ENCODE measurements at places on chromosomes 4 and X. TPM values are rescaled to one million over a fixed set of nuclear protein-coding genes. Genes with fewer than 3 reads are reported as not detected.

The ABCG2 gene
- 7.0 TPM for total RNA-seq

The GLOD5 gene
- not detected for total RNA-seq

The CT45A3 gene
- total RNA-seq = not detected

GRCh38 chr4:145338568-145338967 lies 143.1 kb upstream of the SMAD1 start:
- DNase-seq = no peak

DNA sequence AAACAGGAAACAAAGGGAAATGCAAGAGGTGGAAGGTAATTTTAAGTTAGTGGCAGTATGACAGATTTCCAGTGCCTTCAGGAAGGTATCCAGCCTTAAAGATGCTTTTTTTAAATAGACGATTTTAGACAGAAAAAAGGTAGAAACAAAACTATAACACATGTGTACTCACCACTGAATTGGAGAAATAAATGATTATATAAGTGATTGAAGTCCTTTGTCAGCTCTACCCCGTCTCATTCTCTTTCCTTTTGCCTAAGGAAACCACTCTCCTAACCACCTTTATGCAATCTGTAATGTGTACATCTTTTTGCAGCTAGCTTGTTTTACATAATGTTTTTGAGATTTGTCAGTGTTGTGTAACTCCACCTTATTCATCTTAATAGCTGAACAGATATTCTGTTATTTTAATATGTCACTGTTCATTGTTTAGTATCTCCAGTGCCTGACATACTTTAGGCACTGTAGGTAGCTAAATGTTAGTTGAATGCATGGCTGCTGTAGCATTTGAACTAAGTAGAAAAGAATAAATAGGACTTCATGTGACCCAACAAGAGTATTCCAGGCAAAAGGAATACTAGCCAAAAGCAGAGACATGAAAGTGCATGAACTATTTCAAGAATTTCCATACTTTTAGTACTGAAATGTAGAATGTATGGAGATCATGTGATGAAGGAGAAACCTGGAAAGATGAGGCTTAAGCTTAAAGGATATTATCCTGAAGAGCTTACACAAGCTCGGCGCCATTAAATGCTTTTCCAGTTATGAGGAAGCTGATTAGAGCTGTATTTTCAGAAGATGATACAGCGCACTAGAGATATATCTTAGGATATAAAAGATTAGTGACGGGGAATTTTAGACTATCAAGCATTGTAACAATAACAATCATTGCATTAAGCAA lies 865 bp downstream of the FAM200B start:
- peak; percentile 41 for DNase-seq

The HTN3 gene
- total RNA-seq = not detected

The CYLC1 gene
- total RNA-seq = not detected

GRCh38 chrX:47643926-47644325 lies 6.4 kb downstream of the ELK1 start:
- peak; percentile 1 for DNase-seq

The INPP4B gene
- total RNA-seq = 28.6 TPM

DNA sequence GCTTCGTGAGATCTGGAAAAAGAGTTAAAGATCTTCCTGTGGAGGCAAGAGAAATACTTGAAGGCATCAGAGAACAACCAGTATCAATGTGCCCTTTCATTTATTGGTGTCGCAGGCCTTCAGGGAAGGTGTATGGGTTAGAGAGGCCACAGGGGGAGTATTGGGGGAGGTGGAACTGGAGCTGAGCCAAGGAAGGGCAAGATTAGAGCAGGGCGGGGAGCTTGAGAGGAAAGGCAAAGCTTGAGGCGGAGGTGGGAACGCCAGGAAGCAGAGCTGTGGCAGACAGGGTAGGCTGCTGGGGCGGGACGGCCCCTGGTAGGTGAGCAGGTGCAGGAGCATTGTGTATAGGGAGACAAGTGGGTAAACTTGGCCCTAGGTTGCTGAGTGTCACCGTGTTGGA lies 329.9 kb downstream of the ARHGAP10 start:
- no peak for DNase-seq

DNA sequence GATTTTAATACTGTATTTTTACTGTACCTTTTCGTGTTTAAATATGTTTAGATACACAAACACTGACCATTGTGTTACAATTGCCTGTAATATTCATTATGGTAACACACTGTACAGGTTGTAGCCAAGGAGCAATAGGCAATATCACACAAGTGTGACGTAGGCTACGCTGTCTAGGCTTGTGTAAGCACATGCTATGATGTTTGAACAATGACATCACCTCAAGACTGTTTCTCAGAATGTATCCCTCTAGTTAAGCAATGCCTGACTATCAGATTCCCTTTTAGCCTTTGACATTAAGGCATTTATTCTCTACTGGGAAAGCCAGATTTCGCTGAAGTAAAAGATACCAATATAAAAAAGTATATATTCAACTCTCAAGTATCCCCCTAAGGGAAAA lies 66.2 kb downstream of the VCX3A start:
- DNase-seq = no peak

The JCHAIN gene
- 2.2 TPM for total RNA-seq

- DNase-seq = peak; percentile 1
Measured at GRCh38 chrX:69280933-69281332, 115.7 kb upstream of the PJA1 start.

- DNase-seq = no peak
Measured at GRCh38 chr4:157225096-157225495, 4.6 kb downstream of the GRIA2 start.

DNA sequence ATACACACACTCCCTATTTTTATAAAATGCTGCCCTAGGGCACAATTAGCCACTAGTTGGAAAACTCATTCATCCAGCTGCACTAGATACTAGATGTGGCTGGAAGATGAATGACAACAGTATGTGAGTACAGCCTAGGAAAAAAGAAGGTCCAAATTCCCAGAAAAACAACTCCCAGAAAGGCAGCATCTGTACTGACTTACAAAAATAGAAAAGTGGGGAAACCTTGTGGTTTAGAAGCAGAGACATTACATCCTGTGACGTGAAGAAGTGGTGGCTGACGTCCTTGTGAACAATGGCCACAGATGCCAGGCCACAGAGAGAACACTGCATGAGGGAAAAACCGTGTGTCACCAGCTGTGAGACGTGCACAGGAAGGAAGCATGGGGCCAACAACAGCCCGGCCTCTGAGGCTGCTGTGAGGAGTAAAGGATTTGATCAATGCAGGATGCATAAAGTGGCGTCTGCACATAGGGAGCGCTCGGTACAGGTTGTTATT lies 81.2 kb downstream of the SPRY1 start:
- DNase-seq = peak; percentile 77

GRCh38 chr4:16187455-16187854 lies 38.8 kb downstream of the TAPT1 start:
- DNase-seq = no peak

The ITGB1BP2 gene
- 10.9 TPM for total RNA-seq

DNA sequence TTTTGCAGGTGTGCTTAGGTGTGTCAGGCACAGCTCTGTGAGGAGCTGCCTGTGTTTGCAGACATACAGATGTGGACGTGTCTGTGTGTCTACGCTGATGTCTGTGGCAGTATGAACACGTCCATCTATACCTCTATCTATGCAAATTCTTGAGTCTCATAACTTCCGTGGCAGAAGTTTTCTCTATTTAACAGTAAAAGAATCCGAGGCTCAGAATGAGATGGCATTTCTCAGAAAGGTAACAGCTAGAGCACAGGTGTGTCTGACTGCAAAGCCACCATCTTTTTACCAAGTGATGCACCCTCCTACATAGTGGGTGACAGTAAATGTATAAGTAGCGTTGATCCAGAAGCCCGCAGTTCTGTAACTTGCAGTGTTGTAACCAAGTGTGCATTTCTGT lies 39.9 kb upstream of the CYP4V2 start:
- no peak for DNase-seq

- DNase-seq = no peak
Measured at GRCh38 chrX:71164071-71164470, 19.4 kb downstream of the NLGN3 start.

GRCh38 chr4:167177925-167178324 lies 56.4 kb downstream of the SPOCK3 start:
- no peak for DNase-seq

The ZFP92 gene
- total RNA-seq = 0.59 TPM

GRCh38 chr4:114922592-114922933 lies 190.9 kb downstream of the NDST4 start:
- DNase-seq = no peak

GRCh38 chrX:20059467-20060128 lies 57.1 kb downstream of the MAP7D2 start:
- DNase-seq = no peak

The NAA11 gene
- total RNA-seq = not detected

- no peak for DNase-seq
Measured at GRCh38 chr4:139314047-139314800, 11.9 kb upstream of the NDUFC1 start.

The PKD2 gene
- total RNA-seq = 33.4 TPM

DNA sequence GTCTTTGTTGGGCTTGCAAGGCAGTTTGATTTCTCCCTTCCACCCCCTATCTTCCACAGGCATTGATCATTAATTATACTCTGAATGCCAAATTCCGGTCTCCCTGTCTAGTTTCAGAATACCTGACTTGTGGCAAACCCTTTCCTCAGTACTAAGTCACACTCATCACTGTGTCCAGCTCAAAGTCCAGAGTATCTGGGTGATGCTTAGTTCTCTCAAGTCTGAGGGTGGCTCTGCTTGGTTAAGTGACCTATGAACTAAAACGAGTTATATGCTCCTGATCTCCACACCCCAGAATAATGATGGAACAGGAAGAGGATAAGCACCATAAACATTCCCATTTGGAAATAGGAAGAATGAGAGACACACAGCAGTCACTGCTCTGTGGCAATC lies 6.5 kb downstream of the SMIM9 start:
- no peak for DNase-seq

GRCh38 chr4:7733801-7734650 lies 205.6 kb downstream of the AFAP1 start:
- no peak for DNase-seq

DNA sequence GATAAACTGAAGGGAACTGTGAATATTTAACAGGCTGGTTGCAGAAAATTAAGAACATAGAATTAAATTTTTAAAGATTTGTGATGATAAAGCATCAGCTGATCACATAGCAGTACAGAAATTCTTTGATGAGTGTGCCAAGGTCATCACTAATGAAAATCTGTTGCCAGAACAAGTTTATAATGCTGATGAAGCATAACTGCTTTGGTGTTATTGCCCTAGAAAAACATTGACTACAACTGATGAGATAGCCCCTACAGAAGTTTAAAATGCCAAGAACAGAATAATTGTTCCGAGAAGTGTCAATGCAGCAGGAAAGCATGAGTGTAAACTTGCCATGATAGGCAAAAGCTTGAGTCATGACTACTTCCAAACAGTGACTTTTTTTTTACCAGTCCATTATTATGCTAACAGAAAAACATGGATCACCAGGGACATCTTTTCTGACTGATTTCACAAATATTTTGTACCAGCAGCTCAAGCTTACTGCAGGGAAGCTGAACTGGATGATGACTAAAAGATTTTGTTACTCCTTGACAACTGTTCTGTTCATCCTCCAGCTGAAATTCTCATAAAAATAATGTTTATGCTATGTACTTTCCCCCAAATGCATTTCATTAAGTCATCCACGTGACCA lies 1136.6 kb downstream of the FAT4 start:
- DNase-seq = no peak

DNA sequence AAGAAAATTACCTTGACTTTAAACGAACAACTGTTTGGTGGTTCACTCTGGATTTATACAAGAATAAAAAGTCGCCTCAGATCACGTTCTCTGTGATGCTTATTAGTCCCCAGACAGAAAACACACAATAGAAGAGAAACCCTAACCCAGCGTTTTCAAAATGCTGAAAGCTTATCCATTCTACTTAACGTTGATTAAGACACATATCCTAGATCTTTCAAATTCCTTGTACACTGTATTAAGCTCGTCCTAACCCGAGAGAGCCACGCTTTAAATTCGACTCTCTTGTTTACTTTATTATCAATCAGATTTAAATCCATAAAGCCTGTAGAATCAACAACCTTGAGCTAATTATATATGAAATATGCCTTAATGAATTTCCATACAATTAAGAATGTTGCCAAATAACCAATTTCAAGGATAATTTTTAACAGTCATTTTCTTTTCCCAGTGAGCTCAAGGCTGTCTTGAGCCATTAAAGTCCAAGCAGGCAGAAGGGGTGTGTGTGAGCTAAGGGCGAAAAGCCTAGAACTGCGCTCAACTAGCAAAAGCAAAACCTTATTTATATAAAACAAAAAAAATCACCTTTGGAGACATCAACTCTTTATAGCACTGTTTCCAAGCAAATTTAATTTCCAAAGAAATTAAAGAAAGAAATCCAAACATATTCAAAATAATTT lies 981 bp upstream of the PITX2 start:
- no peak for DNase-seq

DNA sequence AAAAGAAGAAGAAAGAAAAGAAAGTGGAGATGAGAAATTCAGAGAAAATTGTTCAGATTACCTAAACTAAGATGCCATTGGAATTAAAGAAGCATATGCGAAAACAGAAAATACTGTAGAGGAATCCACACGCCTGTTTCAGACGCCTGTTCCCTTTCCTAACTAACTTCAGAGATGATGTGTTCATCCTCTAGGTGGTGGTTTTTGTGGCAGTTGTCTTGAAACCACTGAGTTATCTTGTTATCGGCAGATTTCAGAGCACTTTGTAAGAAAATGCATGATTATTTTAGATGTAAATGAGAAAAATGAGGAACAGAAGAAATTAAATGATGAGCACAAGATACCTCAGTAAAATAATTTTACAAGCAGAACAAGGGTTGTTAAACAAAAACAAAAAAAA lies 48.3 kb downstream of the FUNDC1 start:
- DNase-seq = no peak

DNA sequence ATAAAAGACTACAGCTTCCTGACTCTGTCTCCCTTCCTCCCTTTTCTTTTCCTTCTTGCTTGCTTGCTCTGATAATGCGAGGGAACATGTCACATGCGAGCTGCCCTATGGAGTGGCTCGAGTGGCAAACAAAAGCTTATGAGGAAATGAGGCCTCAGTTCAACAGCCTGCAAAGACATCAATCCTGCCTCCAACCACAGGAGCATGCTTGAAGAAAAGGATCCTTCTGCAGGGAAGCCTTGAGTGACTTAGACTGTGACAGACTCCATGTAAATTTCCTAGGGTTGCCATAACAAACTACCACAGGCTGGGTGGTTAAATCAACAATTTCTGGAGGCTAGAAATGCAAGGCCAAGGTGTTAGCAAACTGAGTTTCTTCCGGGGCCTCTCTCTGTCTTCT lies 152.5 kb downstream of the NR3C2 start:
- no peak for DNase-seq

DNA sequence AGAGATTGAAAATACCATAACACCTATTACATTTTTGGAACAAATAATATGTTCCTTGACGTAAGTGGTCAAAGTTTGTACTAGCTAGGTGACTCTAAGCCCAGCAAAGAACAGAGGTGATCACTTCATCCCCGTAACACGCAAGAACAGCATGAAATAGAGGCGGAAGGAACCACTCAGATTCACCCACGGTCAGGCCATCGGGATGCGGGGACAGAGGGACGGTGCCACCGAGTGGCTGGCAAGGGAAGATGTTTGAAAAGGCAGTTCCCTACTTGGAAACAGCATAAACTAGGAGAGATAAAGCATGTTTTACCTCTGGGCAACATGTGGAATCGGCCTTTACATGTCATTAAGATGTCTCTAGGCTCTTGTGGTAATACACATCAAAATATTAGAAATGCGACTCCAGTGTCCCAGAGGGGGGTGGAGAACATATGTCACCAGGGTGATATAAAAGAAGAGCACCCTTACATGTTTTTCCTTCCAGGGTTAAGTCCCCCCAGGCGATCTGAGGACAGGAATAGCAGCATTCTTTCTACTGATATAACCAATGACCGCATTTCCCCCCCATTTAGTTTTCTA lies 84.0 kb downstream of the PHKA2 start:
- DNase-seq = no peak

GRCh38 chrX:100830143-100830542 lies 10.0 kb downstream of the CSTF2 start:
- no peak for DNase-seq
